ENCODE measurements at places on chromosomes 6 and 20. TPM values are rescaled to one million over a fixed set of nuclear protein-coding genes. Genes with fewer than 3 reads are reported as not detected.

Gene TP53TG5
- not detected for total RNA-seq

Gene LY6G6F
- not detected for total RNA-seq

Gene TFAP2C
- 11.7 TPM for total RNA-seq

Gene IL17F
- total RNA-seq, result not detected

Gene ADGRF4
- total RNA-seq, result 18.7 TPM

Gene MDFI
- total RNA-seq, result 1.1 TPM

Gene POU5F1
- total RNA-seq, result 11.2 TPM

Gene IL20RA
- total RNA-seq, result not detected

Gene NAPB
- total RNA-seq, result 2.6 TPM

Gene PRDM13
- 1.3 TPM for total RNA-seq

Gene OPRM1
- total RNA-seq, result not detected

Gene DSP
- total RNA-seq, result 33.0 TPM

Gene ECT2L
- not detected for total RNA-seq

Gene SLC32A1
- total RNA-seq, result not detected

Gene GNAS-AS1
- not detected for total RNA-seq

Gene LTB
- total RNA-seq, result not detected

Gene IMPG1
- not detected for total RNA-seq

Gene RIPOR3
- total RNA-seq, result 0.02 TPM

Gene COL10A1
- total RNA-seq, result 0.12 TPM

Gene PTCHD4
- total RNA-seq, result 0.05 TPM

Gene LPA
- total RNA-seq, result 0.10 TPM

Gene BFSP1
- total RNA-seq, result 3.8 TPM

Gene RNF182
- total RNA-seq, result 2.6 TPM

Gene CST2
- total RNA-seq, result 1.1 TPM

Gene FUT9
- total RNA-seq, result not detected

Gene SCRT2
- total RNA-seq, result not detected

Gene CPNE5
- 0.18 TPM for total RNA-seq

Gene EFCAB8
- not detected for total RNA-seq

Gene SIRPB1
- 0.43 TPM for total RNA-seq

Gene BANF2
- total RNA-seq, result not detected

Gene ZNF165
- 0.94 TPM for total RNA-seq

Gene MLN
- not detected for total RNA-seq

Gene PHACTR3
- 0.45 TPM for total RNA-seq

Gene SCP2D1
- not detected for total RNA-seq

Gene XKR7
- total RNA-seq, result not detected

Gene CALHM6
- not detected for total RNA-seq

Gene DNMT3B
- 4.3 TPM for total RNA-seq

Gene APOM
- total RNA-seq, result 3.2 TPM

Gene GPR6
- not detected for total RNA-seq

Gene OPRL1
- total RNA-seq, result 1.5 TPM

Gene SLCO4A1
- total RNA-seq, result 13.6 TPM

Gene RIMS4
- 2.0 TPM for total RNA-seq

Gene POM121L2
- not detected for total RNA-seq

Gene SPATA25
- 0.30 TPM for total RNA-seq

Gene FKBP1C
- 2.1 TPM for total RNA-seq

Gene NEU1
- 25.4 TPM for total RNA-seq

Gene ENPP1
- 1.0 TPM for total RNA-seq

Gene CSNK2B
- 179 TPM for total RNA-seq

Gene ADTRP
- 0.92 TPM for total RNA-seq

Gene LKAAEAR1
- 2.4 TPM for total RNA-seq

Gene EPPIN
- total RNA-seq, result not detected

Gene LAMA4
- 0.80 TPM for total RNA-seq

Gene ARMC2
- 2.0 TPM for total RNA-seq

Gene PACSIN1
- 0.07 TPM for total RNA-seq

Gene SEL1L2
- not detected for total RNA-seq

Gene MUC22
- 0.02 TPM for total RNA-seq
